ENCODE measurements at places on chromosomes 7 and 10.

DNA sequence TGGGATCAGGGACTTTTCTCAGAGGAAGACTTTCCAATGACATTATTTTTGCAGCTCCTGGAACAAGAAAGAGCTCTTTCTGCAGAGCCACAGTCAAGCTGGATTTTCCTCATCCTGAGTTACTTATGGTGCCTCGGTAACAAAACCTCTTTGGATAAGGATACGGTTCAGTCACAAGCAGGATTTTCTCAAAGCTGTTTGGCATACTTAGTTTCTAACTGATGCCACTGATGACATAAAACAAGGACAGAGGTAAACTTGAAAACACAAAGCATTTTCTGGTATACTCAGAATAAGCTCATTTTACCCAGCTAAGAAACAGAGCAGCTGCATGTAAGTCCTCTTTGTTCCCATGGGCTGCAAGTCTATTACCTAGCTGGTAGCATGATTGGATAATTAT, 340.9 kb upstream of the MEOX2 start:
- no peak for DNase-seq

DNA sequence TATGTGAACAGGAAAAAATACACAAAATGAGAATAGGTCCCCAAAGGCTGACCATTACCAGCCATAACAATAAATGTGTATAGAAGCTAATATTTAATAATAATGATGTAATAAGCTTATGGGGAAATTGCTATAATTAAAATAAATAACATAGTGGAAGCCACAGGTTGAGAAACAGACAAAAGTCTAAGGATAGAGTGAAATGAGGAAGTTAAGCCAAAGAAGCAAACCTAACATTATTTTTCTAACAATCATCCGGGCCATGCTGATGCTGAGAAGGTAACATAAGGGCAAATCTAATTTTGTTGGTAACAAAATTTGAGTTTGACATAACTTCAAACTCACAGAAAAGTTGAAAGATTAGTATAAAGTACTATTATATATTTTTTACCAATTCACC, 115.9 kb downstream of the MICU1 start:
- DNase-seq, result no peak

DNA sequence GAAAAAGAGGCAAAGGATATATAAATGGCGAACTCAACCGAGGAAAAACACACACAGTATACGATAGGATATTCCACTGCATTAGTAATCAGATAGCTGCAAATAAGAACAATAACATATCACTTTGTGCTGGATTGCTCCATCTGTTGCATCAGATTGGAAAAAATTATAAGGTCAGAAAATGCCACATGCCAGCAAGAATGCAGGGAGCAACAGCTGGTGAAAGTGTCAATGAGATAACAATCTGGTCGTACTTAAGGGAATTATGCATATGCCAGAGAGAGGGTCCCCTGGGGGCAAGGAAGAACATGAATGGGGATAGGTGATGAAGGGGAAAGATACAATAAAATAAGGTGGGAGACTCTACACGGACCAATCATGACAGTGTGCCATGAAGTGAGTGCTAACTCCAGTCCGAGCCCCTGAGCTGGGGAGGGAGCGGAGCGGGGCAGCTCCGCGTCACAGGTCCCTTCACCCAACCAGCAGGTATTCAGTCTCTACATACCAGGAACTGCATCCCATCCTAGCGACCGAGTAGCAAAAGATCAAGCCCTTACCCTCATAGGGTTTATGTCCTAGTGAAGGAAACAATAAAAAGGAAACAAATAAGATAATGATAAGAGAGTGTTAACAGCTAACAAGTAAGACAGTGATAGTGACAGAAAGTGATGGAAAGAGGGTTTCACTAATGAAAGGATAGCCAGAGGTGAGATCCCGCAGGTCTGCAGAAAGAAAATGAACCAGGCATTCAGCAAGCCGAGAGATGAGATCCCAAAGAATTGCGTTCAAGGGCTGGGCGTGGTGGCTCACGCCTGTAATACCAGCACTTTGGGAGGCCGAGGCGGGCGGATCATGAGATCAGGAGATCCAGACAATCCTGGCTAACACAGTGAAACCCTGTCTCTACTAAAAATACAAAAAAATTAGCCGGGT, 9.4 kb downstream of the MPP7 start:
- DNase-seq, result no peak

DNA sequence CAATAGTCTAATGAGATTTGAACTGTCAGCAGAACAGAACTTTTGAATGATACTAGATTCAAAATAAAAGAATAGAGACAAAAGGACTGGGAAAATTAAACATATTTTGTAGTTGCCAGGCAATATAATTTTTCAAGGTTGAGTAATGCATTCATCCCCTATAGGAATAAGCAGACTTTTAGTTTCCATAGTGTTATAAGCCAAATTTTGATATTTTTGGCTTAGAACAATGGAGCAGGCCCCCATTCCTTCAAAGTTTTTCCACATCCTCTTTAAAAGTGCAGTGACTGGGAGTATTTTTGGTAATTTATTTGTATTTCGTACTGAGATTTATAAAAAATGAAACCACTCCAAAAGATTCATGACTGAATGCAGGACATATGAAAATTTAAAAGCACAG, 24.0 kb downstream of the MEOX2 start:
- DNase-seq, result no peak

DNA sequence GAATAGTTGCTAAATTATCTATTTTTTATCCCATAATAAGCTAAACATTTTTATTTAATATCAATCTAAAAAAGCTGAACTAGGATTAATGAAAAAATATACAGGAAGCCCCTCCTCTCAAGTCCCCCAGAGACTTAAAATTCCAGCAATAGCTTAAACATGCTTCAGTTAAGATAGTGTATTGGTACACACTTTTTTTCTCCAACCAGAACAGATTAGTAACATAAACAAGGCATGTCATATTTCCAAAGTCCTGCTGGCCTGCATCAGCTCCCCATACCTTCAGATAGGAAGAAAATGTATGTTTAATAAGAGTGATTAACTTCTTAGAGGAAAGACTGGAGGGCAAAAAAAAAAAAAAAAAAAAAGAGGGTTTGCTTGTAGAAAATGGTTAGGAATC, 7.1 kb downstream of the TBX20 start:
- DNase-seq, result no peak

- no peak for DNase-seq
These were observed 24.6 kb upstream of the IMMP2L start for GRCh38 chr7:111586711-111587409.

GRCh38 chr7:111081546-111082267, 9.2 kb upstream of the LRRN3 start:
- DNase-seq, result no peak

DNA sequence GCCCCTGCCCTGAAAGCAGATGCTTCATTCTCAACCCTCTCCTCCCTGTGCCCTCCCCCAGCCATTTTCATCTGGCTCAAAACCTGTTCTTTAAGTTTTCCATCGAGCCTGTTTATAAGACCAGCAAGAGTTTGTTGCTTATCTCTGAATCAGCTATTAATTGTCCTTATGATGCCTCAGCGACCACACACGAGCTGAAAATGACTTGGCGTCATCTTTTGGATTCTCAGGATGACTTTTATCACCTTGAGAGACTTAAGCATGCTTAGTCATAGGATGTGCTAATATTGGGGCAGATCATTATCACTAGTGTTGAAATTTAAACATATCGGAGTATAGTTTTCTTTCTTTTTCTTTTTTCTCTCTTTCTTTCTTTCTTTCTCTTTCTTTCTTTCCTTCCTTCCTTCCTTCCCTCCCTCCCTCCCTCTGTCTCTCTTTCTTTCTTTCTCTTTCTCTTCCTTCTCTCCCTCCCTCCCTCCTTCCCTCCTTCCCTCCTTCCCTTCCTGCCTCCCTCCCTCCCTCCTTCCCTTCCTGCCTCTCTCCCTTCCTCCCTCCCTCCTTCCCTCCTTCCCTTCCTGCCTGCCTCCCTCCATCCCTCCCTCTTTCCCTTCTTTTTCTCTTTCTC, 184.5 kb downstream of the PHTF2 start:
- no peak for DNase-seq

GRCh38 chr7:116709336-116709735, 37.3 kb downstream of the MET start:
- no peak for DNase-seq

DNA sequence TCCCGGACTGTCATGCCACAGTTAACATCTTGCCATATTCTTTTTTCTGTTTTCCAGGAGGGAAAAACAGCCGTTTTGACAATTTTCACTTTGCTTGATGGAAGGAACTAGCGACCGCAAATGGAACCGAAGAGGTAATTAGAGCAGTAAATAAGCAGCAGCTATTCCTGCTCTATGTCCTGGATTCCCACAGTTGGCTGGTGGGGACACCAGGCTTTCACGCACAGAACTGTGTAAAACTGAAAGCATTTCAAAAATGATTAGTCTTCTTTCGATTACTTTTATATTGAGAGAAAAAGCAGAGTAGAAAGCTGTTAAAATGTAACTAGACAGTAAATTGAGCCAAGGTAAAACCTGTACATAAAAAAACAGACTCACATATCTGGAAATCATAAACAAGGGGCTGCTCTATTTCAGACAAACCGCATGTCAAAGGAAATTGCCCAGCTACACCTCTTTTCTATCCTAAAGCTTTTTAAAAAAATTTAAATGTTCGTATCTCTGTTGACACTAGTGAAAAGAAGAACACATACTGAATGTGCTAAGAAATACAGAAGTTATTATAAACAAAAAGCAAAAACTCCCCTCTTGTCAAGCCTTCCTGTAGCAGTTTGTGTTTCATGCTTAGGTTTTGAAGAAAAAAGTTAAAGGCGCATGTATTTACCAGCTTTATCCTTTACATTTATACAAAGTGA, 93.4 kb downstream of the RNF216 start:
- no peak for DNase-seq

DNA sequence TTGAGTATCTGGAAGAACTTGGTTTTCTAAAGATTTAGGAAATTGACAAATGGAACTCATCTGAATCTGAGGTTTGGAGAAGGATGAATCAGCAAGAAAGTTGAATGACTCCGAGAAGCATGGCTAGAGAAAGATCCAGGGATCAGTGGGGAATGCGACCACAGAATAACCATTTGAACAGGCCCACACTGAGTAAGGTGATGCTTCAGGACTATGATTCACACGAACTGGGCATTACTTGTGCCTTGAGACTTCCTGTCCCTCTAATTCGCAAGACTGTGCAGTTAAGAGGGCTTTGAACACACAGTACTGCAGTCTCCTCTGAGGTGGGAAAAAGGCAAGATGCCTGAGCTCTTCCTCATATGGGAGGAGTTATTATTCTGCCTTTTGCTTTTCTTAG, 395.5 kb upstream of the POM121L12 start:
- no peak for DNase-seq

- DNase-seq, result no peak
These were observed 45.7 kb downstream of the POLR3A start for GRCh38 chr10:77983384-77984341.

DNA sequence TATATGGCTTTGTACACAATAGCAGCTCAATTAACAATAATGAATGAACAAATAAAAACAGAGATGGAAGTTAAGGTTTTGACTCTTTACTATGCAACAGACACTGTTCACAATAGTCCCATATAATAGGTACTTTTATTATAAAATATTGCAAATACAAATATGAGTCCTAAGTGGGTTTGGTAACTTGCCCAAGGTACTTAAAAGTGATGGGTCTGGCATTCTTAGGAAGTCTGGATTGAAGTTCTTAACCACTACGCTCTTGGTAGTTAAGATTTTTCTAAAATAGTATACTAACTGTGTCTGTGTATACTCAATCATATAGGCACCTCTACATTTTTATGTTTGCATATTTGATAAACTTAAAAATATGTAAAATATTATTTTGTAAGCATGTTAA, 55.5 kb downstream of the HGF start:
- DNase-seq, result no peak

- DNase-seq, result no peak
These were observed 81.0 kb downstream of the EZH2 start for GRCh38 chr7:148803094-148803493.

Data from activated T-cell treated with anti-CD3 and anti-CD28 coated beads for 1 hour (primary cell).